HCEC 1CT (cell line): ENCODE measurements at places on chromosomes 4 and X.

- DNase-seq, result no peak
Measured at GRCh38 chr4:88447371-88448095, 9.4 kb upstream of the HERC5 start.

DNA sequence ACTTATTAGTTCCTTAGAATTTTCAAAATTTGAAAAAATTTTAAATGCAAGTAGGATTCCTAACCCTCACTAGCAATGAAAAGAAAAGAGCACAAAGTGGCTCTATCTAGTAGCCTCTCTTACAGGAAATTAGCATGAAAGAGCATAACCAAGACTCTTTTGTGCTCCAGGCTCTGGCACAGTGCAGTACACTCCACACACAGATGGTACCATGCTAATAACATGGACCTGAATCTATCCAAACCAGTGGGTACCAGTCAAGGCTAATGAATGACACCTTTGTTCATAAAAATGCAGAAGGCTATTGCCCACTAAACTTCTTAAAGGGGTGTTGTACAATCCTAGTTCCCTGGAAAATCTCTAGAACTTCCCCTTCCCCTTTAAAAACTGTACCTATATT, 119.0 kb downstream of the MANBA start:
- DNase-seq, result no peak

GRCh38 chr4:42478509-42478908, 81.2 kb downstream of the SHISA3 start:
- no peak for DNase-seq

DNA sequence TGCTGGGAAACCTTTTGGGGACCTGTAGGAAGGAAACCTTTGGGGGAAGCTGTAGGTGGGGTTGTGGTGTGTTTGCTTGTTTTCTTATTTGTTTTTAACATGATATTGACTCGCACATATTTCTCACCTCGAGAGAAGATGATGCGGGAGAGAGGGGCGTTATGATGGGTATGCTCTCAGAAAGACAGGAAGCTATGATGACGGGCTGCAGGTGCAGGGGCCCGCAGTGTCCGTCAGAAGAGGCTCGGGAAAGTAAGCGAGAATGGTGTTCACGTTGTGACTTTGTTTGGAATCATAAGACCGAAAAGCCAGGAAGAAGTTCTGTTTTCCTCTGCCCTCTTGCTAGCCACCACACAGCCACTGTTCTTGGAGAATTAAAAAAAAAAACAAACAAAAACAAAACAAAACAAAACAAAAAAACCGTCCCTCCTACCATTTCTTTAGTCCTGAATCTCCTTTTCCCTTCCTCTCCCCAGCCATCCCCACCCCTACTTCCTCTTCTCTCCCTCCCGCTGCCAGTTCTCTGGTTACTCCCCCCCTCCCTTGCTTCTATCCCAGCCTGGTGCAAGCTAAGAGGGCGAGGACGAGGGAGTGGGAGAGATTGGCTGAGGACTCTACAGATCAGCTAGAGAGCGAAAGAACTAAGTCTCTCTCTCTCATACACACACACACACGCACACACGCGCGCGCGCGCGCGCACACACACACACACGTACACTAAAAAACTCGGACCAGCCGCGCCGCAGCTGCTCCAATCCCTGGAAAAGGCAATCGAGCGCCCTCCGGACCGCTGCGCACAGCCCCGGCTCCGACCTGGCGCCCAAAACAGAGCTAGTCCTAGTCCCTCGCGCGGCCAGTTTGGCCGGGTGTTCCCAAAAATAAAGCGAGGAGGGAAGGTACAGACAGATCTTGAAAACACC, at the start of gene BMP3:
BMP3 (plus strand) TSS at position 648 of the 920 bp plus-strand sequence. CDS start 577 bp downstream, outside the sequence.
- DNase-seq, result no peak

DNA sequence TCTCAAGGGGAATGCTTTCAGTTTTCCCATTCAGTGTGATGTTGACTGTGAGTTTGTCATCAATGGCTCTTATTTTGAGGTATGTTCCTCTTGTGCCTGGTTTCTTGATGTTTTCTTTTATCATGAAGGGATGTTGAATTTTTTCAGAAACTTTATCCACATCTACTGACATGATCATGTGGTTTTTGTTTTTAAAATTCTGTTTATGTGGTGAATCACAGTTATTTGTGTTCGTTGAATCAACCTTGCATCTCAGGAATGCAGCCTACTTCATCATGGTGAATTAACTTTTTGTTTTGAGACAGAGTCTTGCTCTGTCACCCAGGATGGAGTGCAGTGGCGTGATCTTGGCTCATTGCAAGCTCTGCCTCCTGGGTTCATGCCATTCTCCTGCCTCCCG, 263.1 kb upstream of the KLF3 start:
- DNase-seq, result no peak

GRCh38 chr4:80202741-80203553, 5.6 kb downstream of the PRDM8 start:
- DNase-seq, result no peak

DNA sequence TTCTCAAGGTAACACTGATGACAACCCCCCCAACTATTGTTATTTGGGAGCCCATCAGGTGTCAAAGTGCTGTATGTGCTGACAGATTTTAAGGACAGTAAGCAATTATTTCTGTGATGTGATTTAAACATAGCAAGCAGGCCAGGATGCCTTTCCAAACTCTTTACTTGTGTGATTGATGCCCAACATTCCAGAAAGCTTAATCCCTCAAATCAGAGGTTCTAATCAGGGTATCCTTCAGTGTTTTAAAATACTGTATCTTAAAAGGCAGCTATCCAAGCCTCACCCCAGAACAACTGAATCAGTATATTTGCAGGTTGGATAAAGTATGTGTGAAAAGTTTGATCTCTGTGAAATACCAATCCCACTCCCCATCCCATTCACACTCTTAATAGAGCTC, 119.7 kb downstream of the GASK1B start:
- no peak for DNase-seq

DNA sequence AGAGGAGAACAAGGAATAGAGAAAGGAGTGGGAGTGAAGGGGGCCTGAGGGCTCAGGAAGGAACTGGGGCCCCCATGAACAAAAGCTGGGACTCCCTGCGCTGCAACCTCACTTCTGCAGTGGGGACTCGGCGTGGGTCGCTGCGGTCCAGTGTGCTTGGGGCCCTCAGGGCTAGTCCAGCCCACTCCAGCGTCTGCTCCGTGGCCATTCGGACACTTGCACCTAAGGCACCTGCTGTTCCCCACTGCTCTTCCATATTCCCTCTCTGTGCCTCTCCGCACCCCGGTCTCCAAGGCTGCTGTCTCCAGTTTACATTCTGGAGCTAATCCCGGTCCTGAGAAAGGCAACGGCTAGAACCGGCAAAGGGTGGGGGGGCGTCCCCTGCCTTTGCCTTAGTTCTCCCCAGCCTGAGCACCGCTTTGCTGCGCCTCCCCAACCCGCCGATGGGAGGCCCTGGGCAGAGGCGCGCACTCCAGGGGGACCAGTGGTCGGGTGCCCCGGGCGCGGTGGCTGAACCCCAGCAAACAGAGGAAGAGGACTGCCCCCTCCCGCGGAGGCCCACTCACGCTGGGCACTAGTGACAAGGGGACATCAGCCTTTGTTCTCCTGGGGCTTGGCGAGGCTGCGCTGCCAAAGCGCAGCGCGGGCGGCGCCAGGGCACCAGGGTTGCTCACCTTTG, 327.7 kb upstream of the F9 start:
- DNase-seq, result no peak

DNA sequence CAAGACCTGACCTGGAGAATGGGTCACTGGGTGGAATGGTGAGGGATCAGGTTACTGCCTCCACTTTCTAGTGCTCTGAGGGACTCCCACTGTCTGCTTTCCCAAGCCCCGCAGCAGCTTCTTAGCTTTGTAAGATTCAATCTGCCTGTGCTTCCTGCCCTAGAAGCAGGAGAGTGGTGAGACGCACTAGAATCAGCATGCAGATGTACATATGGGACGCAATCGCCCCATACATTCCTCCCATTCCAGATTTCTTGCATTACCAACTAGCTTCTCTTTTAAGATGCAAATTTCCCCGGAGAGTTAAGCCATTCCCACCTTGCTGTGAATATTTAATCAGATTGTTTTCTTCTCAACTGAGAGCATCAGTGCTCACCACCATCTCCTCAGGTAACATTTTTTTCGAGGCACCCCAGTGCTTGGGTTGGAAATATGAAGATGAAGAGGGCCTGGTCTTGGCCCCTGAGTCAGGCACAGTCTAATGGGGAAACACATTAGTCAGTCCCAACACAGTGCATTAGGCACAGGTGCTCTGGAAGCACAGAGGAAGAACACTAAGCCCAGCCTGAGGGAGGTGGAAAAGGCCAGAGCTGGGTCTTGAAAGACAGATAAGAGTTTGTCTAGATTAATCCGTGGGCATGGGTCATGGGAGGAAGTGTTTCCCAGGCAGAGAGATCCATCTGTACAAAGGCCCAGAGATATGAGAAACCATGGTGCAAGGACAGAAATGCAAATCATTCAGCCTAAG, 66.7 kb upstream of the PRPS1 start:
- no peak for DNase-seq

DNA sequence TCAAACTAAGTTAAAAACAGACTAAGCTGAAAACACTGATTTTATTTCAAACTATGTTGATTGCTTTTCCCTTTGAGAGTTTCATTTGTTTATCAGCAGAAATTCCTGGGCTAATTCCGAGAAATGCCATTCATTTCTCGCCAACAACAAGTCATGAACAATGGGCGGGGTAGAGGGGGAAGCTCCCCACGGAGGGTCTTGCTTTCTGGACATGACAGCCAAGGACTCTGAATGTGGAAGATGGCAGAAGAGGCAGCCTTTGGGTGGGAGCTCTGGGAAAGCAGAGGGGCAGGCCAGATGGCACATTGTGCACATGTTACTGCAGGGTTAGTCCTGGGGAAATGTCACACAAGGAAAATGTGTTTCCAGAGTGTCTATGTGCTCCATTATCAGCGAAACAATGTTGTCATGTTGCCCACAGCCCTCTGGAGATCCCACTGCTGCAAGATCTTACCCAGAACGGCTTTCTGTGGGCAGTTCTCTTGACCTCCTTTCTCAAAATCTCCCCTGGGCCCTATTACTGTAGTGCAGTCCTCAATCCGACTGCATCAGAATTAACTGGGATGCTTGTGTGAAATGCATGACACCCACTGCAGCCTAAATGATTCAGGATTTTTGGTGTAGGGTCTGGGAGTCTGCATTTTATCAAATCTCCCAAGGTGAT, 45.0 kb downstream of the CHRDL1 start:
- DNase-seq, result no peak

GRCh38 chr4:3311095-3311372, 18.2 kb downstream of the RGS12 start:
- no peak for DNase-seq

DNA sequence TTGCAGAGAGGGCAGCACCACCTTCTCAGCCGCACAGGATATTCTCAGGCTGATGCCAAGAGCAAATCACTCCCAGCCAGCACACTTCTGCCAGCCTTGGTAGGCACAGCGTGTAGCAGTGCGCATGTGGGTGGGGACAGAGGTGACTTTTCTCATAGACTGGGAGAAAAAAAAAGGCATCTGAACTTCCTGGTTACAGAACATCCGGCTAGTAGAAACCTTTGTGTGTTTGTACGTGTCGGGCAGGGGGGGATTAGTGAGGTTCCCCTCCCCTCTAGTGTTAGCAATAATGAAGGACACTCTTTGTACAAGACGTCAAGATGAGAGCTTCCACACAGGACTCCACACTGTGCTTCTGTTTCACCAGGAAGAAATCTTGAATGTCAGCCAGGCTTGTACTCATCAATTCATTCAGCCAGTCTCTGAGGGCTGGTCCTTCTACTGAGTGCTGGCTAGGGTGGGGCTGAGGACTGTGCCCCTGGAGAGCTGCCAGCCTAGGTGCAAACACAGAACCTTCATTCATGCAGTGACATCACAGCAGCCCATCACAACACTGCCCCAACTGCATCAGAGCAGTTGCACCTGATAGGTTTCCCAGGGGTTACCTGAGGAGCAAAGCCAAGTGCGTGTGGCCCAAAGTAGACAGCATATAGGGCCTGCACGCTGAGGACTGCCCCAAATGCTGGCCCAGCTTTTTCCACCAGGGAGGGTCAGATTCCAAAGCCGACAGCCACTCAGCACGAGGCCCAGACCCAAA, 34.7 kb downstream of the SLC25A5 start:
- peak; percentile 26 for DNase-seq

- no peak for DNase-seq
Measured at GRCh38 chr4:147138171-147138570, 192.5 kb upstream of the TTC29 start.

GRCh38 chrX:100720301-100720700, 11.6 kb downstream of the SYTL4 start:
- DNase-seq, result no peak

- DNase-seq, result peak; percentile 63
Measured at GRCh38 chr4:168451744-168452390, 28.4 kb downstream of the DDX60L start.

DNA sequence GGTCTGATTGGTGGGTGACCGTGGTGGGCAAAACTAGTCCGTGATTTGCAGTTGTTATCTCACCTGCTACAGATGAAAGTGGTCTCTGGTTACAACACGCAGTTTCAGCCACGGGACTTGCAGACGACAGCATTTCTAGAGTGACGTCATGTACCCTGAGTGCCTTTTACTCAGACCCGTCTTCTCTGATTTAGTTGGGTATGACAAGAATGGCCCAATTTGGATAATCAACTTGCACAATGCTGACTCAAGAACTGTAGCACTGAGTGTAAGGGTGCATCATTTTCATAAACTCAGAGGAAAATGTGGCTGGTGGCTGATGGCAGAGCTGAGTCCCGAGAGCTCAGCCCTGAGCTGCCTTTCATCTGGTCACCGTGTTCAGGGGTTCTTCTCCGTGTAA, 281.4 kb upstream of the FRG1 start:
- DNase-seq, result no peak

GRCh38 chr4:79290376-79290775, 35.5 kb downstream of the NAA11 start:
- no peak for DNase-seq

GRCh38 chr4:48554606-48555005, 64.6 kb downstream of the ZAR1 start:
- DNase-seq, result no peak

DNA sequence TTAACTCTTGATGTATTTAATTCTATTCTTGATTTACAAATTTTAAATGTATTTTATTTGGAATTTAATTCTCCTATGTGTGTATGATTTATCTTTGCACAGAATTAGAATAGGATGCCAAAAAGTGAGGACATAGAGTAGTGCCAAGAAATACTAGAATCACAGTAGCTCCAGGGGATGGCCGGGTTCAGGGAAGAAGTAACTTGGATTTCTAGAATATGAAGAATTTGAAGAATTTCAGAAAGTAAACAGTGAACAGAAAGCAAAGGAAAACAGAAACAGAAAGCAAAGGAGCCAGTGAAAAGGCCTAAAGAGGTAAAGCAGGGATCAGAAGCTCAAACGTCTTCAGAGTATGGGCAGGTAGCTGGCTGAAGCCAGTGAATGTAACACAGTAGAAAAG, 1187.6 kb downstream of the RPA4 start:
- DNase-seq, result no peak

GRCh38 chr4:11881364-11881763, 452.7 kb upstream of the HS3ST1 start:
- no peak for DNase-seq

GRCh38 chr4:37803348-37803973, 23.0 kb upstream of the PGM2 start:
- peak; percentile 50 for DNase-seq

GRCh38 chr4:173505924-173506518, 24.0 kb downstream of the HAND2 start:
- peak; percentile 35 for DNase-seq
